ENCODE measurements at places on chromosomes 6 and 20.

GRCh38 chr6:93088621-93089501, 330.5 kb downstream of the EPHA7 start:
- DNase-seq: no peak

- no peak for DNase-seq
These were observed 93.6 kb downstream of the TMEM242 start for GRCh38 chr6:157229713-157230112.

DNA sequence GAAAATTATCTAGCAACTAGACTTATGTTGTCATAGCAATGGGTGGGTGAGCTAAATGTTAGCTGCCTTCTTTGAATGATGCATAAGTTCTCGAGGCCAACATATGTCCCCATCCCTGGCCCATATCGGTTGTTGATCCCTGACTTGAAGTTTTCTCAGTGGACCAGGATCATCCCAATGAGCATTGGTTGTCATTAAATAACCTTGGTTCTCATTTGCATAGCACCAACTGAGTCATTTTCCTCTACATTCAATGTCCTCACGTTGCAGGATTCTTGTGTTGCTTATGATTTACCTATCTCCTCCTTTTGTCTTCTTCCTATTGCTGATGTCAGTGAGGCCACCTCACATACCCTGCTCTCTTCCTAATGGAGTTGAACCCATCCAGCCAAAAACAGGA, 12.1 kb upstream of the AHCY start:
- DNase-seq: no peak

GRCh38 chr6:41042226-41043055, at the start of gene TSPO2:
TSPO2 (plus strand) TSS chr6:41042467; CDS start chr6:41042986, 519 bp downstream.
- no peak for DNase-seq

DNA sequence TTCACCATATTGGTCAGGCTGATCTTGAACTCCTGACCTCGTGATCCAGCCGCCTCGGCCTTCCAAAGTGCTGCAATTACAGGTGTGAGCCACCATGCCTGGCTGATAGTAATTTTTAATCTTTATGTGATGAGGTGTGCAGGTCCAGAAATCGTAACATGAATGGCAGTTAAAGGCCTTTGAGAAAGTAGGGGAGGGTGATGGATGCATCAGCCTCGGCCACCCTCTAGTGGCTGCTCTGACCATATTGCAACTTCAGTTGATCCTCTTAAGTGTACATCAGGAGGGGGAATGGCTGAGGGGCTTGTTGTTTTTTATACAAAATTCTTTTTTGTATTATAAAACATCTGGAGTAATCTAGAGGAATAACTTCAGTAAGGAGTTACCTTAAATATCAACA, 193.0 kb downstream of the ZFAND3 start:
- no peak for DNase-seq

GRCh38 chr6:40376113-40376650, 211.0 kb downstream of the LRFN2 start:
- no peak for DNase-seq

- no peak for DNase-seq
These were observed 222.8 kb downstream of the UST start for GRCh38 chr6:148969603-148970061.

- DNase-seq: no peak
These were observed 136.8 kb upstream of the TCF21 start for GRCh38 chr6:133752129-133752528.

DNA sequence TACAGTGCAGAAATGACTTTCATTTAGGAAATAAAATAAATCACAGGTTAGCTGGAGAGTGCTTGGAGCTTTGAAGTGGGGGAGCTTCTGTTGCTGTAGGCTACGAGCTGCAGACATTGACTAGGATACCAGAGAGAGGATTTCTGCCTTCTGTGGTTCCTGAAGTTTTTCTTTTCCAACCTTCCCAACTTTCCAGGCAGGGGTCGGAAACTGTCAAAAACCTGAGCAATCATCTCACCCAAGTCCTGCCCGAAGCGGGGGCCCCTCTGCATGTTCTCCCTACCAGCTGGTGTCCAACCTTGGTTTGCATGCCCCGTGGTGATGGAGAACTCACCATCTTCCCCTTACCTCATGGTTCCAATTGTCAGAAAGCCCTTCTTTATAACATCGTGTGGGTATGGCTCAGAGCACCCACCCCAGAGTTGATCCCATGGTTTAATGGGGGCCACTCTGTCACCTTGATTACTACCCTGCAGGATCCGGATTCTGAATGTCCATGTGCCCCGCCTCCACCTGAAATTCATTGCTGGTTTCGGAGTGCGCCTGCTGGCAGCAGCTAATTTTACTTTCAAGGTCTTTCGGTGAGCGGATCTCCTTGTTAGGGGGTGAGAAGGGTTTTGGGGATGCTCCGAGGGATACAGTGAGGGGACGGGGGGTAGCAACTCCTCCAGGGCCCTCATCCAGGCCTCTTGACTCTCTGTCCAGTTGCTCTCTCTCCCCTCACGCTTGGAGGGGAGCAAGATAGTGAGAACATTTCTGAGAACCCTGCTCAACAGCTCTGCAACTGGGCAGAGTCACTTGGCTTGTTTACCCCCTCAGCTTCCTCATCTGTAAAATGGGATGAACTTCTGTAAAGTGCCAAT, 5.1 kb downstream of the BPIFB2 start:
- DNase-seq: no peak

GRCh38 chr20:36313926-36314325, 7.8 kb downstream of the DLGAP4 start:
- DNase-seq: no peak

- DNase-seq: no peak
These were observed 141.2 kb downstream of the CDC5L start for GRCh38 chr6:44528716-44529115.

DNA sequence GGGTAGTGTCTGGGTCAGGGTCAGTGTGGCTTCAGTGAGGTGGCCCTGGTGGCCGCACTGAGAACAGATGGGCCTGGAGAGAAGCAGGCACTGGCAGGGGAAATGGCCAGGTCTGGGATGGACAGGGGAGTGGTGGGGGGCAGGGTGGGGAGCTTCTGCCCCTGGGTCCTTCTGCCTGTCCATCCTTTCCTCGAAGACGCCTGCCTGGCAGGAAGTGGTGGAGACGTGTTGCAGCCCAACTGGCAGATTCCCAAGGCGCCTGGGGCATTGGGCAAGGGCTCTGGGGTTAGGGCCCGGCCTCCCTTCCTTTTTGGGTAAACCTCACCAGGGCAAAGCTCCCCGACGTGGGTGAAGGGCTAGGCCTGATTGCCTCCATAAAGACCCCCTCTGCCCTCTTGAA, 10.4 kb downstream of the SRC start:
- DNase-seq: no peak

DNA sequence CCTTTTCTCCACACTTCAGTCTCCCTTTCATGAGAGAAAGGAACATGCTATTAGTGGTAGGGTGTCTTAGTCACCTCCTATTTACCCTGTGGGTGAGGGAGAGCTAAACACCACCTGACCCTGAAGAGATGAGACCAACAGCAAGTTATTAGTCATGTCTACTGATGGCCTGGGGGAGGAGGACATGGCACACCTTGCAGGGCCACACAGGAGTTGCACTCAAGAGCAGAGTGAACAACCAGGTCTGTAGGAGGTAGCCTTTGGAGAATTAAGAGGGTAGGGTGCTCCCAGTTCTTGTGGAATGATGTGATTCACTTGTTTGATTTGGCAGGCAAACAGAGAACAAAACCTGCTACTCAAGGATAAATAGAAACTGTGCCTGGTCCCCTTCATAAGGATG, 82.7 kb upstream of the FABP7 start:
- DNase-seq: no peak

DNA sequence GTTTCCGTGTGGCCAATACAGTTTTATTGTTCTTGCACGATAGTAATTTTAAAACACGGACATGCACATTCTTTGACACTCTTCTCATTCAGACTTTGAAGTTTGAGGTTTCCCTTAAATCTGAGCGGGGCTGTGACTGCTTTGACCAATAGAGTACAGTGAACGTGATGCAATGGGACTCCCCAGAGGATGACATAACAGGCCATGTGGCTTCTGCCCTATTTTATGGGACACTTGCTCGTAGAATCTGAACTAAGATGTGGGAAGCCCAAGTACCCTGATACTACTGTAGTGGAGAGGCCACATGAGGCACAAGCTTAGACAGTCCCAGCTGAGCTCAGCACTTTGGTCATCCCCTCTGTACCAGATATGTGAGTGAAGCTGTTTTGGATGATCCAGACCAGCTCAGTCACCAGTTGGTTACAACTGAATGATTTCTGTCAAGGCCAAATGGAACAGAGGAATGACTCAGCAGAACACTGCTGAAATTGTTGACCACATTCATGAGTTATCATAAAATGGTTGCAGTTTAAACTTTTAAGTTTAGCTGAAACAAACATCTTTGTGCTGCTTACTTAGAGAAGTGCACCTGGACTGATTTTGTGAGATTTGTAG, 279.4 kb downstream of the RFPL4B start:
- DNase-seq: no peak

- no peak for DNase-seq
These were observed 36.4 kb downstream of the HFE start for GRCh38 chr6:26123675-26123946.

DNA sequence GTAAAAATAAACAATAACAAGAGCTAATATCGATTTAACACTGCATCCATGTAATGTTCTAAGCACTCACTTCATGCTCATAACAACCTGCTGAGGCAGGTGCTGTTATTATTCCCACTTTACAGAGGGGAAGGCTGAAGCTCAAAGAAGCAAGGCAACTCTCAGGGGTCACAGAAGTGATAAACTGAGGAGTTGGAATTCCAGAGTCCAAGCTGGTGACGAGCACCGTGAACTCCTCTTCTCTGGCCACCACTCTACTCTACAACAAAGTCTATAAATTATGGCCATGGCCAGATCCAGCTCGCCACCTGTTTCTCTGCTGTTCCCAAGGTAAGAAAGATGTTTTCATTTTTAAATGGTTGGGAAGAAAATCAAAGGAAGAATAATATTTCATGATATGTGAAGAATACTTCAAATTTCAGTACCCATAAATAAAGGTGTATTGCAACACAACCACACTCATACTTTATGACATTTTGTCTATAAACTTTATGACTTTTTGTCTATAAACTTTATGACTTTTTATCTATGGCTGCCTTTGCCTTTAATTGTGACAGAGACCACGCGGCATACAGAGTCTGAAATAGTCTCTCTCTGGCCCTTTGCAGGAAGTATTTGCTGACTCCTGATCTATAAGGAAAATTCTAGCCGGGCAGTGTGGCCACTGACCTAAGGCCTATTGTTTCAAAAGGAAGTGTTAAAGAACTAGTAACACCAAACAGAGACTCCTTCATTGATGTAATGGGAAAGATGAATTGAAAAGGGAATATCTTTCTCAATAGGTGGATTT, 113.2 kb upstream of the KCNG1 start:
- DNase-seq: no peak

GRCh38 chr6:73085443-73085871, 139.8 kb downstream of the KHDC1L start:
- no peak for DNase-seq

Data from HFF-Myc (cell line).